Activated T-cell treated with anti-CD3 and anti-CD28 coated beads, Interleukin-2, amount 50 U/mL, for 48 hours (primary cell): ENCODE measurements at places on chromosomes 11 and 22.

DNA sequence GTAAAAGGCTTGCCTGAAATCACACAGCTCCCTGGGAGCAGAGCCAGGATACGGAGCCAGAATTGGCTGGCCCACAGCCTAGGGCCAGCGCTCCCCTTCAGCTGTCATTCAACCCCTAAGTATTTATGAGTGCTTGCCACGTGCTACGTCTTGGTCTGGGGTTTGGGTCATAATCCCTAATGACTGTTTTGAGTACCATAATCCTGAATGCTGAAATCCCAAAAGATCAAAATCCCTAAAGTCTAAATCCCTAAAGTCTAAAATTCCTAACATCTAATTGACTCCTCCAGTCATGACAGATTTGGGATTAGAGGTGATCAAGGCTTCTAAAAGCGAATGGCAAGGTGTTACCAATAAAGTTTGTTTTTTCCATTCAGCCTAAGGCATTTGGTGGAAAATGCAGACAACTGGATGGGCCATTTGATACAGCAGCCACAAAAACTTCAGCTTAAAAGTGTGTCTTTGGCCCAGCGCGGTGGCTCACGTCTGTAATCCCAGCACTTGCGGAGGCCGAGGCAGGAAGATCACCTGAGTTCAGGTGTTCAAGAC lies 59.8 kb upstream of the PRR5 start:
- DNase-seq: no peak

DNA sequence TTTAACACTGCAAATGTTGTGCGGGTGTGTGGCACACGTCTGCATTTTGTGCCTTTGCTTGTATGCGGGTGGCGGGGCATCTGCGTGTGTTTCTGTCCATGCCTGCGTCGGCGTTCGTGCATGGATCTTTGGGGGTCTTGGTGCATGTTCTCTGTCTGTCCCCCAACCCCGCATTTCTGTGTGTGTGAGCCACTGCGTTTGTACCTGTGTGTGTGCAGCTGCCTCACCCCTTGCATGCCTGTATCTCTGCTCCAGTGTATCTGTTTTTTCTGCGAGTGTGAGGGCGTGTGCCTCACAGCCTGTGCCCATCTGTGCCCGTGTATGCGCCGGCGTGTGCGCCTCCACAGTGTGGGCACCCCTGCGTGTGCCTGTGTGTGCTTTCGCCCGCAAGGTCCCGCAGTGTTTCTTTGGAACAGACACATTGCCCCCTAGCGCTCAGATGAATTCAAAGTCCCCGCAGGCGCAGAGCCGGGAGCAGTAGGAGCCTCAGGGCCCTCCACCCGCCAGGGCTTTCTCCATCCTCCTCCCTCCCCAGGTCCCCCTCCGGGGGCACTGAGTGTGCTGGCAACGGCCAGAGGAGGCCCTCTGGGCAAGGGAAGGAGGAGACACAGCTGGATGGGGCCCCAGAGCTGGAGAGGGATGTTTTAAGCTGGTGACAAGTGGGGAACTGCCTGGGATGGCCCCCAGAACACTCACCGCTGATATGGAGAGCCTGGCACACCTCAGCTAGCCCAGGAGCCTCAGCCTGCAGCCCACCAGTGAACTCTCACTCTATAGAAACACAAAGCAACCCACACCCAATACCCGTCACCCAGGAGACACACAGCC lies 3.1 kb upstream of the MN1 start:
- DNase-seq: peak; percentile 70

GRCh38 chr22:37002633-37003032 lies 16.6 kb downstream of the TST start:
- DNase-seq: no peak

- DNase-seq: peak; percentile 26
Observed at GRCh38 chr11:90476442-90477007, 253.7 kb upstream of the CHORDC1 start.

DNA sequence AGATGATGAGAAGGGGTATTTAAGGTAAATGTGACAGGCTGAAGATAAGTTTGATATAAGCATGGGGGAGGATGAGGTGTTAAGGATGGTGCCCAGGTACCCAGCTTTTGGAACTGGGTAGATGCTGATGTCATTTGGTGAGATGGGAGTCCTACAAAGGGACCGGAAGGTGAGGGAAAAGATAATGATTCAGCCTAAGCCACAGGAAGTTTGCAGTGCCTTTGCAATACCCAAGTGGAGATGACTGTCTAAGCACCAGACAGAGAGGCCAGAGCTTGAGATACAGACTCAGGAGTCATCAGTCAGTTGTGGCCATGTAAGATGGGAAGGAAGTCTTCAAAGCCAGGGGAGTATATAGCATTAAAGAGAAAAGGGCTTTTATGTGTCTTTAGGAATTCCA lies 30.0 kb upstream of the SMCO4 start:
- DNase-seq: no peak

GRCh38 chr22:30864441-30865420 lies 103.8 kb downstream of the MORC2 start:
- no peak for DNase-seq

- no peak for DNase-seq
Observed at GRCh38 chr11:1208394-1209261, 14.2 kb upstream of the MUC5B start.

DNA sequence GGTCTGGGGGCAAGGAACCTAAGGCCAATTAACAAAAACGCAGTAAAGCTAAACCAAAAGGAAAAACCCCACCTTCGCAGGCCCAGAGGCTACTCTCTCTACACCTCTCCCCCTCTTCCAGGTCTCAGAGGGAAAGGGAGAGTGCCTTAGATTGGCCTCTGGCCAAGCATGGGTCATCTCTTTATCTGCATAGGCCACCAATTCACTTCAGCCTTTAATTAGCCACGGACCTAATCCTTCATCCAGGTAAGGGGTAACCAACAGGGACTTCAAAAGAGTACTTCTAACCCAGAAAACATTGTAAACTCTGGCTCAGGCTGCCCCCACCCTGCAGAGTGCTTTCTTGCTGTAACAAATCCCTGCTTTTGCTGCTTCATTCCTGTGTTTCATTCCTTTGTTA lies 9.4 kb downstream of the VSTM5 start:
- DNase-seq: no peak

DNA sequence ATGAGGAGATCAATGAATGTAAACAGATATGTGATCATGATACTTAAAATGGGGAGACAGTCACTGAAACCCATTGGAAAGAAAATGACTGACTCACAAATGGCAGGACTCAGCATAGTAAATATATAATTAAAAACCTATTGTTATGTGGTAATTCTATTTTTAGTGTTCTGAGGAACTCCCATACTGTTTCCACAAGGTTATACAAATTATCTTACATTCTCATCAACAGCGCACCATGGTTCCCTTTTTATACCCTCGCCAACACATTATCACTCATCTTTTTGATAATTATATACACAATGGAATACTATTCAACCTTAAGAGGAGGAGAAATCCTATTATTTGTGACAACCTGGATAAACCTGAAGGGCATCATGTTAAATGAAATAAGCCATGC lies 17.1 kb downstream of the OR5B21 start:
- no peak for DNase-seq

GRCh38 chr22:19576460-19577421 lies 52.5 kb upstream of the CLDN5 start:
- peak; percentile 82 for DNase-seq

DNA sequence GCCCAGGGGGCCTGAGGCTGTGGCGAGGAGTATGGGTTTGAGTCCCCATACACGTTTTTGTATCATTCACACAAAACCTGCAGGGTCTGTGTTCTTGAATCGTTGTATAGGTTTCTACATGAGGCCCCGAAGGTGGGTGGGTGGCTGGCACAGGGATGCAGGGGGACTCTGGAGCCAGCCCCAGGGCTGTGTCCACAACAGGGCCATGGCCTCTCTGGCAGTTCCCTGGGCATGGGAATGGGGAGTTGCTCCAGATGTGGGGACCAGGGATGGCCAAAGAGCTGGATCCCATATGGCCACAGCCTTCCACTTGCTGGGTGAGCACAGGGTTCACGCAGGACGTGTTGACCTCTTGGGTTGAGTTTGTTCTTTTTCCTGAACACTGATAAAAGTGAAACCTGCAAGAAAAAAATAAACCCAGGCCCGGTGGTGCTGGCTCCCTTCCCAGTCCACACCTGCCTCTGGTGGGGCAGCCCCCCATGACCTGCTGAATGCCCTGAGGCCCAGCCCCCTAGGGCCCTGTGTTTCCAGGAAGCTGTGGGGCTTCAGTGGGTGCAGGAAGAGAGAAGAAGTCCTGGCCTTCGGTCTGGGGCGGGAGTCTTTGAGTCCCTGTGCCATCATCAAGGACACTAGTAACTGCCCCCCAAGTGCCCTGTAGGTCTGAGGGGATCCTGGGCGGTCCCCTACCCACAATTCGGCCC lies 16.1 kb downstream of the MYRF start:
- no peak for DNase-seq

- no peak for DNase-seq
Observed at GRCh38 chr11:10856689-10857458, 979 bp downstream of the ZBED5 start.

DNA sequence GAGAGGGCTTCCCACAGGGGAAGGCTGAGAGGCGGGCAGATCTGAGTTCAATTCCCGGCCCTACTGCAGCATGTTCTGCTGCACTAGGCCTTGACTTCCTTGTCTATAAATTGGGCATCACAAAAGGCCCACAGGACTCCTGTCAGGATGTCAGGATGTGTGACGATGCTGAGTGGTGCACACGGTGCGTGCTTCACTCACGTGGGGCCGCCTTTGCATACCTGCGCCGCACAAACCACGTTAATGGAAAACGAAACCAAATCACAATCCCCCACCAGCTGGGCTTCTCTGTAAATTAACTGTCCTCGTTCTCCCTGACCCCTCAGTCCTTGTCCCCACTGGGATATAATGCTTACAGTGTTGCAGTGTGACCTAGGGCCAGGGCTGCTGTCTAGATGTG lies 32.3 kb upstream of the TSPAN18 start:
- DNase-seq: no peak

GRCh38 chr22:24819487-24819886 lies 13.5 kb downstream of the SGSM1 start:
- DNase-seq: no peak

- DNase-seq: no peak
Observed at GRCh38 chr11:31127290-31127689, 242.2 kb downstream of the DCDC1 start.

- DNase-seq: no peak
Observed at GRCh38 chr11:75431533-75432525, 1.2 kb downstream of the KLHL35 start.

DNA sequence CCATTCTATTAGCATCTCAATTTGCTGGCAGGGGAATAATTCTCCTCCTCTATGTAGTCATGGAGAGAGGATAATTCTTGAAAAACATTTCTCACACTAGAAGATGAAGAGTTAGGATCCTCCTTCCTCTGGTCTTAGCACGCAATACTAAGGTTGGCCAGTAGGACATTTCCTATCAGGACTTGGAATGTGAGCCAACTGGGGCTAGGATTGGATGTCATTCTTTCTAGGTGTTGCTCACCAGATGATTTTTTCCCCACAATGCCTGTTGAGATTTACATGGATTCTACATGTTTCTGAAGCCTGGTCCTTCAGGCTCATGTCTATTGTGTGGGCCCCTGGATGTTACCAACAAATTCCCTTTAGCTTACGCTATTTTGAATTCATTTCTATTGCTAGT lies 28.0 kb downstream of the SLN start:
- no peak for DNase-seq

DNA sequence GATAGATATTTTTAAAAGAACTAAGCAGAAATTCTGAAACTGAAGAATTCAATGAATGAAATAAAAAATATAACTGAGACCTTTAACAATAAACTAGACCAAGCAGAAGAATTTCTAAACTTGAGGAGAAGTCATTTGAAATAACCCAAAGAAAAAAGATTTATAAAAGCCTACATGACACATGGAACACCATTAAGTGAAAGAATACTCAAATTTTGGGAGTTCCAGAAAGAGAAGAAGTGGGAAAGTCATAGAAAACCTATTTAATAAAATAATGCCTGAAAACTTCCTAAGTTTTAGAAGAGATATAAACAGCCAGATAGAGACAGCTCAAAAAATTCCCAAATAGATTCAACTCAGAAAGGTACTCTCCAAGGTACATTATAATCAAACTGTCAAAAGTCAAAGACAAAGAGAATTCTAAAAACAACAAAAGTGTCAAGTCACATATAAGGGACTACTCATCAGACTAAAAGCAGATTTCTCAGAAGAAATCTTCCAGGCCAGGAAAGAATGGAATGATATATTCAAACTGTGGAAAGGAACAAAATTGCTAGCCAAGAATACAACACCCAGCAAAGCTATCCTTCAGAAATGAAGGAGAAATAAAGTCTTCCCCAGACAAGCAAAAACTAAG lies 72.9 kb upstream of the GNAZ start:
- DNase-seq: no peak

GRCh38 chr22:20516399-20516798 lies 9.0 kb downstream of the MED15 start:
- no peak for DNase-seq

DNA sequence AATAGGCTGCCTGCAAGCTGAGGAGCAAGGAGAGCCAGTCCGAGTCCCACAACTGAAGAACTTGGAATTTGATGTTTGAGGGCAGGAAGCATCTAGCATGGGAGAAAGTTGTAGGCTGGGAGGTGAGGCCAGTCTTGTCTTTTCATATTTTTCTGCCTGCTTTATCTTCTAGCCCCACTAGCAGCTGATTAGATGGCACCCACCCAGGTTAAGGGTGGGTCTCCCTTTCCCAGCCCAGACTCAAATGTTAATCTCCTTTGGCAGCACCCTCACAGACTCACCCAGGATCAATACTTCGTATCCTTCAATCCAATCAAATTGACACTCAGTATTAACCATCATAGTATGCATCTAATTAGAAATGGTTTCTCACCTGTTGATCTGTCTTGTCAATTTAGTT lies 5.0 kb upstream of the COX8A start:
- no peak for DNase-seq

DNA sequence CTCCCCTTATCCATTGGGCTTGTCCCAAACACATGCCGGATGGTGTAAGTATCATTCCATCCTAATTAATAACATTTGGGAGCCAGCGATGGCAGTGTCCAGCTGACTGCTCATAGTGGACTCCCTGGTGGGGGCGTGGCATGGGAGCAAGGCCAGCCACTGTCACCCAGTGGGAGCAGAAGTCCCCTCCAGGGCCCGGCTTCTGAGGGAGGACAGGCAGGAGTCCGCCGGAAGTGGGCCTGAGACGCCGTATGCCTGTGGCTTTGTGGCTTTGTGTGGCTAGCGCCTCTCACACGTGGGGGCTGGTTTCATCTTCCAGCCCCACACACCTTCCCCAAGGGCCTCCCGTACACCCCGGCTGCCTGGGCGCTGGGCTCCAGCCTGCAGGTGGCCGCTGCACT lies 124.5 kb downstream of the KCNQ1 start:
- DNase-seq: no peak

- no peak for DNase-seq
Observed at GRCh38 chr11:77851503-77851902, 30.6 kb downstream of the AAMDC start.

- no peak for DNase-seq
Observed at GRCh38 chr22:20237480-20238440, 30.4 kb downstream of the RTN4R start.
